ENCODE measurements at places on chromosomes 12 and 14.

GRCh38 chr12:11836282-11837151, 187.0 kb downstream of the ETV6 start:
- peak; percentile 47 for DNase-seq

GRCh38 chr12:113857371-113857770, 108.8 kb downstream of the RBM19 start:
- no peak for DNase-seq

- no peak for DNase-seq
These were observed 593.0 kb downstream of the VRK1 start for GRCh38 chr14:97390096-97390724.

DNA sequence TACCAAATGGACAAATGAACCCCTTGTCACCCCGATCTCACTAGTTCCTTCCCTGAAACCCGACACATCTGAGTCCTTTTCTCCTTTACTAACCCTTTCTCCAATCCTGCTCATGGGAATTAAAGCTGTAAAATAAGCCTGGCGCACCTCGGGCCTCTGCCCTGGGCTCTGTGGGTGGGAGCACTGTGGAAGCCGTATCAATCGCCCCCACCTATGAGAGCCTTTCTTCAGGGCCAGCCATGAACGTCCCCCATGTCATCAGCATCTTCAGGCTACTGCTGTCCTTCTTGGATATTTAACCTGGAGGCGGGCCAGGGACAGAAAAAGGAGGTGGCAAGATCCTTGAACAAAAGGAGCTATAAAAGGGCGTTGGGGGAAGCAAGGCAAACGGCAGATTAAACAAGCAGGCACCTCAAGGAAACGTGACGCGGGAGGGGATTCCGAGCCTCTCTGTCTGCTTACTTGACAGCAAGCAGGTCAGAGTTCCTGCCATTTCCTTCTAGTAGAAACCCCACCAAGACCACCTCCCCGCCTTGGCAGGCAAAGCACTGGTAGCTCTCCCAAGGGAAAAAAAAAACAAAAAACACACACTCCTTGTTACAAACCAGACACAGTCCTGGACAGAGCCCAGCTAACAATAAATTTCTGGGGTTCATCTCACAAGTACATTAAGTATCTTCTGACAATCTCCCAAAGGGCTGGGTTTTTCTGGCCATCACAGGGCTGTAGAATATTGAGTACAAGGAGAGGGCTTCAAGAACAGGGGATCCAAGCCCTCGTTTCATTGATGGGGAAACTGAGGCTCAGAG, 62.9 kb downstream of the DPF3 start:
- DNase-seq: no peak

- no peak for DNase-seq
These were observed 18.6 kb downstream of the GPRC5A start for GRCh38 chr12:12909995-12910420.

GRCh38 chr12:46492471-46493085, 120.0 kb upstream of the SLC38A2 start:
- no peak for DNase-seq

DNA sequence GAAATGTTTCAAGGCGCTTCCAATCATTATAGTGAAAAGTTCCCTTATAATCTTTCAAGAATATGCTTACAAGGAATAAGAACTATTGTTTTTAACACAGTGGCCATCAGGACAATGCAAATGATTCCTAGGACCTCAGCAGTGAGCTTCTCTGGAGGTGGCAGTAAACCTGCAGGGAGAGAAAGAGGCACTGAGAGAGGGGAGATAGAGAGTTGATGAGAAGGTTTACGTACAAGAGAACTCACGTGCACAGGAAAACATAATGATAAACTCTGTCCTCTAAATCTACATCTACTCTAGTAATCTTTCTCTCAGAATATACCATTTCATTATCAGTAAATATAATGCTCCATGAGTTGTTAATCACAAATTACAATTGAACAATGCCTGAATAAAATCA, 715 bp downstream of the KLRC4 start:
- DNase-seq: no peak

- DNase-seq: no peak
These were observed 156.6 kb downstream of the CALM1 start for GRCh38 chr14:90553298-90553920.

All from activated CD4-positive, alpha-beta T cell treated with anti-CD3 and anti-CD28 coated beads for 24 hours (primary cell).